Activated CD8-positive, alpha-beta T cell treated with anti-CD3 and anti-CD28 coated beads for 36 hours (primary cell): ENCODE measurements at places on chromosomes 7 and 10. TPM values are rescaled to one million over a fixed set of nuclear protein-coding genes. Genes with fewer than 3 reads are reported as not detected.

- H3K27ac ChIP-seq, result no peak overlapping the region
- peaks cover 10% of the 10 kb centered on the region for H3K27me3 ChIP-seq
- DNase-seq, result no peak
- H3K4me3 ChIP-seq, result no peak overlapping the region
- H3K4me1 ChIP-seq, result peaks cover 4% of the 10 kb centered on the region
These were observed 425.8 kb upstream of the CELF2 start for GRCh38 chr10:10591715-10592341.

DNA sequence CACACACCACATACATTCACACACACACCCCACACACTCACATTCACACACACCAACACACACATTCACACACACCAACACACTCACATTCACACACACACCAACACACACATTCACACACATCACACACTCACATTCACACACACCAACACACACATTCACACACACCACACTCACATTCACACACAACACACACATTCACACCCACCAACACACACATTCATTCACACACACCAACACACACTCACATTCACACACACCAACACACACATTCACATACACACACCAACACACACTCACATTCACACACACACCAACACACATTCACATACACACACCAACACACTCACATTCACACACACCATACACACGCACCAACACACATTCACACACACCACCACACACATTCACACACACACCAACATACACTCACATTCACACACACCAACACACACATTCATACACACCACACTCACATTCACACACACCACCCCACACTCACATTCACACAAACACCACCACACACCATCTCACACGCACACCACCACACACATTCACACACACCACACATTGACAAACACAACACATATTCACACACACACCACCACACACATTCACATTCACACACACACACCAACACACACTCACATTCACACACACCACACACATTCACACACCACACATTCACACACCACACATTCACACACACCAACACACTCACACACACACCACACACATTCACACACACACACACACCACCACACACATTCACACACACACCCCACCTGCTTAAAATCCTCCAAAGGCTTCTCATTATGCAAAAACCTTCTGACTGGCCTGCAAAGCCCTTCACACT, 9.0 kb downstream of the TAS2R40 start:
- no peak overlapping the region for H3K4me3 ChIP-seq
- no peaks in the 10 kb centered on the region for H3K27me3 ChIP-seq
- H3K4me1 ChIP-seq, result no peaks in the 10 kb centered on the region
- no peak for DNase-seq
- no peak overlapping the region for H3K27ac ChIP-seq
- no peaks in the 10 kb centered on the region for H3K36me3 ChIP-seq

DNA sequence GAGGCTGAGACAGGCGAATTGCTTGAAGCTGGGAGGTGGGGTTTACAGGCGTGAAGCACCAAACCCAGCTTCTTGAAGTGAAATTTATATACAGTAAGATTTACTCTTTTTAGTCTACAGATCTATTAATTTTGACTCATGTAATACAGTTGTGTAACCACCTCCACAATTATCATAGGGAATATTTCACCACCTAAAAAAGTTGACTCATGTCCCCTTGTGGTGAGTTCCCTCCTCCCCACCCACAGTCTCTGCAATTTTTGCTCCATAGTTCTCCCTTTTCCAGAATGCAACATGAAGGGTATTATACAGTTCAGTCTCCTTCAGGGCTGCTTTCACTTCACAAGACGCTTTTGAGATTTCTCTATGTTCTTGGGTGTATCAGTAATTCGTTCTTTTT, 156.8 kb downstream of the FAM107B start:
- H3K4me1 ChIP-seq, result peaks cover 26% of the 10 kb centered on the region
- H3K4me3 ChIP-seq, result no peak overlapping the region
- DNase-seq, result no peak
- H3K27ac ChIP-seq, result no peak overlapping the region
- H3K36me3 ChIP-seq, result no peaks in the 10 kb centered on the region

GRCh38 chr7:138223402-138223879, 147.2 kb downstream of the AKR1D1 start:
- no peak overlapping the region for H3K27ac ChIP-seq
- no peak for DNase-seq
- H3K27me3 ChIP-seq, result no peaks in the 10 kb centered on the region
- no peaks in the 10 kb centered on the region for H3K36me3 ChIP-seq
- no peak overlapping the region for H3K4me3 ChIP-seq

DNA sequence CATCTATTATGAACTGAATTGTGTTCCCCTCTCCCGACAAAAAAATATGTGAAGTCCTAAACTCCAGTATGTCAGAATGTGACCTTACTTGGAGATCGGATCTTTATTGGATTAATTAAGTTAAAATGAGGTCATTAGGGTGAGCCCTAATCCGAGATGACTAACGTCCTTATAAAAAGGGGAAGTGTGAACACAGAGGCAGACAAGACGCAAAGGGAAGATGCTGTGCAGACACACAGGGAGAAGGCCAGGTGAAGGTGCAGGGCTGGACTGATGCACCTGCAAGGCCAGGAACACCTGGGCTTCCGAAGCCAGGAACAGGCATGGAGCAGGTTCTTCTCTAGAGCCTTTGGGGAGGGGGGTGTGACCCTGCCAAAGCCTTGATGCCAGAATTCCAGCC, 187.8 kb downstream of the PARD3 start:
- H3K4me3 ChIP-seq, result no peak overlapping the region
- DNase-seq, result no peak
- H3K27ac ChIP-seq, result no peak overlapping the region
- no peaks in the 10 kb centered on the region for H3K36me3 ChIP-seq

DNA sequence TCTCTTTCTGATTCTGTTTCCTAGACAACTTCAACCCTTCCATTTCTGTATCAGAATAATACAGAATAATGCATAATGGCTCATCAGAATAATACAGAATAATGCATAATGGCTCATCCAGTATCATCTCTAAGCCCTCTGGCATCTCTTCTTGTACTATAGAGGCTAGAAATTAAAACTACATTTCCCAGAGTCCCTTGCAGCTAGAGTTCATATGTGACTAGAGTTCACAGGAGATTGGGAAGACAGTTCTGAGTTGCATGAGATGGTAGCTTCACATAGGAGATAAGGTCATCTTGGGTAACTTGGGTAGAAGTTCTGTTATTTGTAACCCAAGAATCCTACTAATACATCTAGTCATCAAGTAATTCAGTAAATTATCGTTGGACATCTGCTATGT, 122.9 kb upstream of the NRBF2 start:
- no peak overlapping the region for H3K27ac ChIP-seq
- H3K4me1 ChIP-seq, result peaks cover 2% of the 10 kb centered on the region
- no peak for DNase-seq
- H3K27me3 ChIP-seq, result peaks cover 40% of the 10 kb centered on the region

DNA sequence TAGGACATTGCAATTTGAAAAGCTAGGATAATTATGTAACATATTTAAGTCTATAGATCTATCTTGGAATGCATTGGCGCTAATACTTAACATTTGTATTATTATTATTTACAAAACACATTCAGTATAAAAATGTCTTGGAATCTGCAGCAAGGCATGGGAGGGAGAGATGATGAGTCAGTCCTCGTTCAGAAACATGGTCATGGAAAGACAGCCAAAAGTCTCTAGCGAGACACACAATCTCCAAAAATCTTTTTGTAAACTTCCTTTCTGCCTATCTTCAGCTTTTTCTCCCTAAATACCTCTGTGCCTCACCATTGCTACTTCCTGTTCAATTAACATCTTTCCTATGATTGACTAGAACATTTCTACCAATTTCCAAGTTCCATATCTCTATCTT, 188.4 kb upstream of the CACNA2D1 start:
- no peaks in the 10 kb centered on the region for H3K36me3 ChIP-seq
- H3K27me3 ChIP-seq, result no peaks in the 10 kb centered on the region
- H3K4me1 ChIP-seq, result no peaks in the 10 kb centered on the region
- no peak overlapping the region for H3K27ac ChIP-seq

DNA sequence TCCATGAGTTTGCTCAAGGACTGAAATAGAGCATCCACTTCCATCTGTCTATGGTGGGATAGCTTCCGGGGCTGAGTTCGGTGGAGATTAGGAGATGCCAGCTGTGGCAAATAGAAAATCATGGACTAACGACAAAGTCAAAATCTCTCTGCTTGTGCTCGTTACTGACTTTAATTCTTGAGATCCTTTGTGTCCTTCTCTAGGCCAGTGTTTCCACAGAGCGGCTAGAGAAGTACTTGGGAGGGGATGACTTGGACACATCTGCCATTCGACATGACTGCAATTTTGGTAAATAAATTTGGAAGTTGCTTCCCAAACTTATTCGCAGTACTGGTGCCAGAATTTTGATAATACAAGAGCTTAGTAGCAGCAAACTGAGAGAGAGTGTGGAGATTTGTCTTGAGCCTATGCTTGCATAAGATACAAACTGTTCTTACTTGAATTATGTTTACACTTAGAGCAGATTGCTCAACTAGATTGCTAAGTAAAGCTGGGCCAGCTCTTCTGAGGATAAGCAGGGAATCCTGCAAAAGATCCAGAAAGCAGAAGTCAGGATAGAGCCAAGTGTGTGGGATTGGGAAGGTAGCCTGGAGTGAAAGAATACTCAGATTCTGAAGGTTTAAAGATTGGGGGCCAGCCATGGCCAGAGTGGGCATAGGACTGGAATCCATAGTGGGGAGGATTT, 27.6 kb downstream of the ABCC2 start:
- no peaks in the 10 kb centered on the region for H3K27me3 ChIP-seq
- no peak overlapping the region for H3K4me3 ChIP-seq
- H3K36me3 ChIP-seq, result no peaks in the 10 kb centered on the region
- DNase-seq, result no peak
- H3K4me1 ChIP-seq, result no peaks in the 10 kb centered on the region

GRCh38 chr10:131137223-131137622, 174.3 kb downstream of the TCERG1L start:
- H3K27me3 ChIP-seq, result no peaks in the 10 kb centered on the region
- H3K27ac ChIP-seq, result no peak overlapping the region
- DNase-seq, result no peak

DNA sequence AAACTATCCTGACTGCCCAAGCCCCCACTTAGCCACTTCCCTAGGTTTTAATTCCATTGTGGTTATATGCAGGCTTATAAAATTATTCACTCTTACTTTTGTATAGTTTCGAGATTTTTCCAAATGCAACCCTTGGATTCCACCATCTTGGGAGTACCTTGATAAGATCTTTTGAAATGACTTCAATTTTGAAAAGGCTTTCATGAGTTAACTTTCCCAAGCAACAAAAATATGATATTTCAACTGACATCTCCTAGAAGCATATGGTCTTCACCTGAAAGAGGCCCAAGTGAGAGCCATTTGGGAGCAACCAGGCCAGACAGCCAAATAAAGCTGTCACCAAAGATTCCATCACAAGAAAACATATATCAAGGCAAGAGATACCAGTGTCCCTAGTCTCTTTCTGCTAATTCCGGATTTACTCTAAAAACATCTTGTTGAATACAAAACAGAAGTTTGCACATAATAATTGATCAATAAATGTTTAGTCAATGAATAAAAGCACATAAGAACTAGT, 1.7 kb upstream of the ST8SIA6 start:
- no peak for DNase-seq
- H3K36me3 ChIP-seq, result no peaks in the 10 kb centered on the region
- H3K27me3 ChIP-seq, result peaks cover 39% of the 10 kb centered on the region
- no peak overlapping the region for H3K4me3 ChIP-seq

DNA sequence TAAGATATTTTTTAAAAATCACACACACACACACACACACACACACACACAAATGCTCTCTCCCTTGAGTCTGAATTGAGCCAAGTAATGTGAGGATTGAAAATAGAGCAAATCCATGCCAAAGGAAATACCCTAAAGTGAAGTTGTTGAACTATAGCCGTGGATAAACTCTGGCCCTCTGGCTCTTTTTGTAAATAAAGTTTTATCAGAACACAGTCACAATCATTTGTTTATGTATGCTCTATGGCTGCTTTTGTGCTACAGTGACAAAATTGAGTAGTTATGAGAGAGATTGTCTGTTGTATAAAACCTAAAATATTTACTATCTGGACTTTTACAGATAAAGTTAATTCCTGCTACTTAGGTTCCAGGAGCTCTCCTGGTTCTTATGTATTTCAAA, 39.1 kb downstream of the NKX2-3 start:
- no peak overlapping the region for H3K27ac ChIP-seq
- peaks cover 14% of the 10 kb centered on the region for H3K27me3 ChIP-seq
- DNase-seq, result no peak
- no peaks in the 10 kb centered on the region for H3K36me3 ChIP-seq
- no peak overlapping the region for H3K4me3 ChIP-seq
- H3K4me1 ChIP-seq, result no peaks in the 10 kb centered on the region

GRCh38 chr10:27369880-27370279, 129.3 kb upstream of the ACBD5 start:
- no peaks in the 10 kb centered on the region for H3K36me3 ChIP-seq
- H3K27me3 ChIP-seq, result peaks cover 3% of the 10 kb centered on the region
- H3K27ac ChIP-seq, result no peak overlapping the region
- H3K4me3 ChIP-seq, result no peak overlapping the region

GRCh38 chr10:117968354-117969182, 78.2 kb downstream of the RAB11FIP2 start:
- no peak overlapping the region for H3K27ac ChIP-seq
- no peak overlapping the region for H3K4me3 ChIP-seq
- DNase-seq, result no peak
- H3K36me3 ChIP-seq, result no peaks in the 10 kb centered on the region

DNA sequence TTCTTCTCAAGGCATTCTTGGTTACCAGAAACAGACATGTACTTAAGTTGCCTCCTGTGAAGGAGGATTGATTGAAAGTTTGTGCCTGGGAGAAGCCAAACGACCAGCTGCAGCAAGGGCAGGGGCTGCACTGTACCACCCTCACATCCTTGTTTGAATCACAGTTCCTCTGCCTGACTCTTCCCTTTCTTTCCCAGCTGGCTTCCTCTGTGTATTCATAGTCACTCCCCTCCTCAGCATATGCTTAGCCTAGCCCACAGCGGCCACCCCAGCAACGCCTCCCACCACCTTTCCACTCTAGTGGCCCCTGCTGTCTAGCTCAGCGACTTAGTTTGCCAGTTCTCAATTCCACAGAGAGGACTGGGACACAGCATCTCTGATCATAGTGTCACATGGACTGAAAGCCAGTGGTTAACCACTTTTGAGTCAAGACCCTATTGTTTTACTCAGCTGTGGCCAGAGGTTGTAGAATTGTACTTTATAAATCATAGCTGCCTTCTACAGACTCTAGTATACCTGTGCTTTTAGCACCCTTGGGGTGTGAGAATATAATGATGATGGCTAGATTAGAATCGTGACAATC, 643.0 kb downstream of the SUGCT start:
- H3K27me3 ChIP-seq, result no peaks in the 10 kb centered on the region
- DNase-seq, result no peak
- no peak overlapping the region for H3K4me3 ChIP-seq
- no peaks in the 10 kb centered on the region for H3K4me1 ChIP-seq
- no peak overlapping the region for H3K27ac ChIP-seq
- no peaks in the 10 kb centered on the region for H3K36me3 ChIP-seq

Gene CRHR2
- not detected for total RNA-seq

Gene CNNM2
- total RNA-seq, result 5.1 TPM

Gene TRIM50
- total RNA-seq, result not detected

Gene TWIST1
- total RNA-seq, result not detected

Gene HHEX
- total RNA-seq, result 0.58 TPM

Gene PAPOLB
- not detected for total RNA-seq

Gene MYH16
- not detected for total RNA-seq
